Iris pigment epithelial cell (primary cell): ENCODE measurements at places on chromosomes 2 and 18.

DNA sequence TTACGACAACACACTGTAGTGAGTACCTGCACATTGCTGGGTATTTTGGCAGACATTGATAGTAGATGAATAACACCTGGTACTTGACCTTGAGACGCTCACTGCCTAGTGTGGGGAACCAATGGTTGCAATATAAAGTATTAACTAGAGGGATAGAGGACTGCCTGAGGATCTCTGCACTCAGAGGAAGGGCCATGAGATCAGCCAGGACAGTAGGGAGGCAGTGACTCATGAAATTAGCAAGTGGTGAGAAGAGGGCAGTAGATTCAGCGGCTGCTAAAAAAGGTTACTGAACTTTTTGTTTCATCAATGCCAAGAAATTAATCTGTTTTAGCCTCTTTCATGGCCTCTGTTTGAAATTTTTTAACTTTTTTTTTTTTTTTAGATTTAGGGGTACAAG is 250.8 kb upstream of the TCF4 start:
- peak; percentile 50 for DNase-seq

- DNase-seq: no peak
Measured at GRCh38 chr2:78811955-78812610, 213.4 kb upstream of the REG3G start.

DNA sequence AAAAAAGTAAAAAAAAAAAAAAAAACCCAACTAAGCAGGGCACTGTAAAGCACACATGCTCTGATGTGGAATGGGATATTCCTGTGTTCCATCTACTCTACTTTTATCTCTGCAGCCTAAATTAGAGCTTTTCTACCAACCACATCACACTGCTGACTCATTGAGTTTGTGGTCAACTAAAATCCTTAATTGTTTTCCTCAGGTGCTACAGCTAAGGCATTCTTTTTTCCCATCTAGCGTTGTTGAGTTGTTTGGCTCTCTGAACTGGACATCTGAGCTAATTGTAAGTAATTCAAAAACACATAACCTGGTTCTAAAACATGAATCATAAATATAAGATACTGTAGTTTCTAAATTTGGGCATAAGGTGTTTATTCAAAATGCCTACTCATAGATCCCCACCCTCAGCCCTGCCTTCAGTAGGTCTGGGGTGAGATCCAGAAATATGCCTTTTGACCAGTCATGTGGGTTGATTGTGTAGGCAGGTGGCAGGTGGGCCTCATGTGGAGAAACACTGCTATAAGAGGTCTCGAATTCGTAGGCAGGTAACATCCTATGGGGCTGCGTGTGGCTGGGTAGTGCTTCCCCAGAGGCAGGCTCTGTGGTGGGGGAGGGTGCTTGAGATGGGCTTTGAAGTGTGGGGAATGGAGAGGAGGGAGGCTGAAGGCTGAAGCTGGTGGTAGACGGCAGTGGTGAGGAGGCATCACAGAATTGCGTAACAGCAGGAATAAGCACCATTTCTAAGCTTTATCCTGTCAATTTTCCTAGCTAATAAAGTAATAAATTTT is 27.2 kb downstream of the ANKRD29 start:
- peak; percentile 36 for DNase-seq

DNA sequence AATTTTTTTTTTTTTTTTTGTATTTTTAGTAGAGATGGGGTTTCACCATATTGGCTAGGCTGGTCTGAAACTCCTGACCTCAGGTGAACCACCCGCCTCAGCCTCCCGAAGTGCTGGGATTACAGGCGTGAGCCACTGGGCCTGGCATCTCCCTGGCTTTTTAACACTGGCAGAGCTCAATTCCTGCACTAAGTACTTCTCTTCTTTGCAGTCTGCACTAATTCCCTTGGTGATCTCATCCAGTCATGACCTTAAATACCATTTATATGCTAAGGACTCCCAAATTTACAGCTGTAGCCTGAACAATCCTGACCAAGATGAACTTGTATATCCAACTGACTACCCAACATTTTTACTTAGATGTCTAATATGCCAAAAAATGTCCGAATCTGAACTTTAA is 10.2 kb downstream of the PREPL start:
- peak; percentile 53 for DNase-seq

DNA sequence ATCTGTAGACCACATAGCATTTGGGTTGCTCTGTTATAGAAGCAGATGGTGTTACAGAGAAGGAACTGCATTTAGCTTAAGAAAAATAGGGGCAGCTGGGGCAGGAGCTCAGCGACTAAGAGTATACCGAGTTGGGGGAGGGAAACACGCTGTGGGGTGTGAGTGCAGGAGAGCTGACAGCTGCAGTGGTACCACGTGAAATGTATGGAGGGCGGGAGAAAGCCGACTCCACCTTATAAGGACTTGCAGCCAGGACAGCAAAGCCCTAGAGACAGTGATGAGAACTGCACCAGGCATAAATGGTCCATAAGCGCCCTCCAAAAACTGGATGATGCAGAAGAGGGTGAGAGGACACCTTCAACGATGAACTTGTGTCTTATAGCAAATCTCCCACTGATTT is 237.6 kb downstream of the PRKCE start:
- DNase-seq: peak; percentile 15

- no peak for DNase-seq
Measured at GRCh38 chr2:241632478-241633325, 4.3 kb downstream of the THAP4 start.

DNA sequence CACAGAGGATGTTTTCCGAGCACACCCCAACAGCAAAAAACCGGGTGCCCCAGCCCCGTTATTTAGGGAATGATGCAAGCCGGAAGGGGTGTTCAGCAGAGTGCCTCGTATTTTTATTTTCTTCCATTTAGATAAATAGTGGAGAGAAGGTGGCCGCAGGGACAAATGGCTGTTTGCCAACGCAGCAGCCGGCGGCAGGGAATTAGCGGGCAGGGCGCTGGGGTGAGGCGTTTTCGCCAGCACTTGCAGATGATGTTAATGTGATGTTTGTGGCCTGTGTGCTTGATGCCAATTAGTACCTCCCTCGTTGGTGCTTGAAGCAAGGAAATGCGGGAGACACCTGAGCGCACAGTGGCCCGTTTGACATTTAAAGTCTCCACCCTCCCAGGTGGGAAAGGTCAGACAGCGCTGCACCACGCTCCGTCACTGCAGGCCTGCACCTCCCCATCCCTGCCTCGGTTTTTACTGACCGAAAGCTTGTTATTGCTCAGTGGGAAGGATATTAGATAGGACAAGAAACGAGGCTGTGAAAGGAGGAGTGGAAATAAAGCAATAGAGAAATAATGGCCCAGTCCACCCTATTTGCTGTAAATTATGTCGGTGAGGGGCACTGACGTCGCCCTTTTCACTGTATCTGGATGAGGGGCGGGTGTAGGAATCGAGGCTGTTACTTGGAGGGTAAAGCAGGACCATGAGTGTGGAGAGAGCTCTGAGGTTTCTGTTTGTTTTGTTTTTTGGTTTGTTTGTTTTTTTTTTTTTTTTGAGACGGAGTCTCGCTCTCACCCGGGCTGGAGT is 39.1 kb downstream of the NFATC1 start:
- no peak for DNase-seq

GRCh38 chr2:204201507-204201906 is 264.9 kb downstream of the ICOS start:
- no peak for DNase-seq

DNA sequence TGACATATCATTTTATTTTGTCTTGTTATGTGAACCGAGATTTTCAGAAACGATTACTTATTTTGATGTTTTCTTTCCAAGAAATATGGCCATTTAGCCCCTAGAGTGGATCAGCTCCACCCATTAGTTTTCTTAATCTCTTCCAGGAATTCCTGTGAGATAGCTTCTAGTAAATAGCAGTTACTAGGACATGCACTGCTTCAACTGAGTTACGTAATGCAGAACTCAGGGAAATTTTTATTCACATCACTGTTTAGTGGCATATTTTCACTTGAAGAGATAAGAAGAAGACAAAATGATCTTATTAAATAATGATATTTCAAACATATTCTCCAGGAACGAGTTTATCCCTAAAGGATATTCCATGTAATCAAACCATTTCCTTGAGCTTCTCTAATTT is 573.5 kb upstream of the CNTNAP5 start:
- no peak for DNase-seq
